AG09309 (cell line): ENCODE measurements at places on chromosomes 4 and X.

DNA sequence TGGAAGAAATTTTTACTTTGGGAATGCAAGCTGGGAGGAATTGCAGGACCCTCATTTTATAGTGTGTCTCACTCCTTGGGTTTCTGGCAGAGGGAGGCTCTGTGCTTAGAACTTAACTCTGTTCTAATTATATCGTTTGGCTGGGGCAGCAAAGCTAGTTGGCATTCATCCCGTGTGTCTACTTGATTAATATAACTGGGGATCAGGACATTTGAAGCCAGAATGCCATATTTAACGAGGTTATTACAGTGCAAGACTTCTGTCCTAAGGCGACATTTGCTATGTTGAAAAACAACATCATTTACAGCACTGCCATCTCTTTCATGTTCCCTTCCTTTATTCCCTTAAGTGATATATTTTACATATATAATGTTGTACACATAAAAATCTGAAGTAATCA, 179.1 kb upstream of the TBC1D9 start:
- no peak for DNase-seq

GRCh38 chr4:25180524-25181131, 20.4 kb upstream of the SEPSECS start:
- no peak for DNase-seq

- no peak for DNase-seq
These were observed 7.3 kb upstream of the WAS start for GRCh38 chrX:48676106-48676892.

DNA sequence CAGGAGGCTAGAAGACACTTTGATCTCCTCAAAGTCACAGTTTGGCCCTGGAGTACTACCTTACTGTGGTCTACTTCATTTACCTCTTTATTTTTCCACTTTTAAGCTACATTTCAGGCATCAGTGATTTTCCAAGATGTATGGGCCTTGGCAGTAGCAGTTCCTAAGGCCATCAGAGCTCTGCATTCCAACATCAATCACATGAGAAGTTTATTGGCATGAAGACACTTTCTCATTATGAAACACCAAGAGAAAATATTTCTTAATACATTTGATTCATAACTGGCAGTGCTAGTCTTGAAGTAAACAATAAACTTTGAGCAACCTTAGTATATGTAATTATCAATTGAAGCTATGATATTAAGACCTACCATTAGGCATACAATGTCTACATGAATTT, 178.1 kb downstream of the IL15 start:
- no peak for DNase-seq

- DNase-seq: no peak
These were observed 1.7 kb upstream of the HEPH start for GRCh38 chrX:66162331-66162822.

DNA sequence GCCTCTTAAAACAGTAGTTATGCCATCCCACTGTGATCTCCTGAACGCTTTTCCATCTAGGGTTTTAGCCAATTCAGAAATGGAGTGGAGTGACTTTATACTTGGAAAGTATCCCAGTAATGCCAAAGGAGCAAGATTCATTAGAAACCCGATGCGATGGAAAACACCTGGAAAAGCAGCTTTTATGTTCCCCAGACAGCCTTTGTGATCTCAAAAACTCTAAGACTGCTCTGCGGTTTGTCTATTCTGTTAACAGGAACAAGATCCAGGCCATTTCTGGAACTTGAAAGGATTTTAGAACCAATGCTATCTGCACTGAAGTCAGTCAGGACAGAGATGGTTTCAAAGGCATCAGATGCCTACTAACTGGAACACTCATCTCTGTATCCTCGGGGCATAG, 145.1 kb downstream of the APBB2 start:
- DNase-seq: no peak

- no peak for DNase-seq
These were observed 224.3 kb downstream of the ANK2 start for GRCh38 chr4:113273721-113274220.

GRCh38 chrX:118666521-118666920, 60.9 kb upstream of the IL13RA1 start:
- no peak for DNase-seq
